ENCODE measurements at places on chromosomes 4 and X.

DNA sequence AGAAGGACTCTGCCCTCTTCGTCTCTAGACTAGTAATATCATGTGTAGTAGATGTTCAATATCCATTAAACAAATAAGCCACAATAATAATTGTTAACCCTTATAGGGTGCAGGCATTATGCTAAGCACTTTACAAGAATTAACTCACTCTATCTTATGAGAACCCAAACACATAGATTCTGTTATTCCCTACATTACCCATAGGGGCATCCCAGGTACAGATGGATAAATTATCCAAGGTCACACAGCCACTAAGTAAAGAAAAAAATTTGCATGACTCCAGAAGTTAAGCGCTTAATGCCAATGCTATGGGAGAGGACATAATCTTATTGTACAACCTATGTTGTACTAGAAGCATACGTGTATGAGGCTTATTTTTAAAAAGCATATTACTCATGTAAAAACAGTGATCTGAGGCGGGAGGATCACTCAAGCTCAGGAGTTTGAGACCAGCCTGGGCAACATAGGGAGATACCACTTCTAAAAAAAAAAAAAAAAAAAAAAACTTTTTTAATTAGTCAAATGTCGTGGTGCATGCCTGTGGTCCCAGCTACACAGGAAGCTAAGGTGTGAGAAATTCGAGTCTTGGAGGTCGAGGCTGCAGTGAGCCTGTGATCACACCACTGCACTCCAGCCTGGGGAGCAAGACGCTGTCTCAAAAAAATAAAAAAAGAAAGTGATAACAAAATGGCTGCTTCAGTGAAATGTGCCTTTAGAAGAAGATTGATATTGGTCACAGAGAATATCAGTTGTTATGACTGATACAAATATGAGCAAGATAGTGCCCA, 13.6 kb downstream of the LDB2 start:
- DNase-seq, result no peak

GRCh38 chrX:118346258-118347094, 570 bp downstream of the WDR44 start:
- DNase-seq, result peak; percentile 50

DNA sequence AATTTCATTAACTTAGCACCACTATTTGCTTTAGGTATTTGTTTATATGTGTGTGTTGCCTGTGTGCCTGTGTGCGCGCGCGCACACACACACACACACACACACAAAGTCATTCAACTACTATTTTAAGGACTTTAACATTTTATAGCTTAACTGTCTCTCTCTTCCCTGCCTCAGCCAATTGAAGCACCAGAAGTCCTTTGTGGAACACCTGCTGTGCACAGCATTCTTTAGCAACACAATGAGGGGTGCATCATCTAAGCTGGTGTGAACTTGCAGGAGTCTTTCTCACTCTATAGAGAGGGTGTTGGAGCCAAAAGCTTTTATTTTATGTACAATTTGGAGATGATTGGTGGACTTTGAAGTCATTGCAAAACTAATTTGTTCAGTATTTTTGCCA, 31.3 kb downstream of the SLIT2 start:
- no peak for DNase-seq

DNA sequence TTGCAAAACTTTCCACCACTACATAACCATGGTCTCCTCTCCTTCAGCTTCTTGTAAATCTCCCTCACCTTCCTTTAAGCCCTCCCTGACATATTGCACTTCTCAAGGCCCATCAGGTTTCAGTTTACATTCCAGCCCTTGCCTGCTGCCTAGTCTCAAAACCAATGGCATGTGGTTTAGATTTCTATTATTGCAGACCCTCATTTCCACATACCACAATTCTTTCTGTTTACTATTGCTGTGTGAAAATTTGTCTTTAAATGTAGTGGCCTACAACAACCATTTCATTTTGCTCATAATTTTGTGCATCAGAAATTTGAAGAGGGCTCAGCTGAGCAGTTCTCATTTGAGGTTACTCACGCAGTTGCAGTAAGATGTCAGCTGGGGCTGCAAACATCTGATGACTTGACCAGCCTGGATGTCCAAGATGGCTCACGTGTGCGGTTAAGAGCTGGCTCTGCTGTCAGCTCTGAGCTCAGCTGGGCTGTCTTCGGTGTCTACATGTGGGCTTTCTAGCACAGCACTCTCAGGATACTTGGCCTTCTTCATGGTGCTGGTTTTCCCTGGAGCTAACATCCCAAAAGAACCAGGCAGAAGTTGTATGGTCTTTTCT, 29.9 kb upstream of the SOD3 start:
- no peak for DNase-seq

- DNase-seq, result no peak
These were observed 233.3 kb upstream of the GPC4 start for GRCh38 chrX:133648594-133648993.

DNA sequence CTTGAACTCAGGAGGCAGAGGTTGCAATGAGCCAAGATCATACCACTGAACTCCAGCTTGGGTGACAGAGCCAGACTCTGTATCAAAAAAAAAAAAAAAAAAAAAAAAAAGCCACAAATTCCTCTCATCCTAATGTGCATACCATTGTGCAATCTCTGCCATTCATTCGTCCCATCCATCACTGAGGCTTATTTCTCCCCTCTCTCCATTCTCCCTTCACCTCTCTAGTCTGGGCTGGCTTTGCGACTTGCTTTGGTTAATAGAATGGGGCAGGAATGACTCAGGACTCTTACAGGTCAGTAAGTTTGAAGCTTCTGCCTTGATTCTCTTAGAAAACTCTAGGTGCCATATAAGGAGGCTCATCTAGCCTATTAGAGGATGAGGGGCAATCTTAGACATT, 60.3 kb upstream of the DDX3X start:
- no peak for DNase-seq

- no peak for DNase-seq
These were observed 84.7 kb downstream of the CRMP1 start for GRCh38 chr4:5808081-5808741.

DNA sequence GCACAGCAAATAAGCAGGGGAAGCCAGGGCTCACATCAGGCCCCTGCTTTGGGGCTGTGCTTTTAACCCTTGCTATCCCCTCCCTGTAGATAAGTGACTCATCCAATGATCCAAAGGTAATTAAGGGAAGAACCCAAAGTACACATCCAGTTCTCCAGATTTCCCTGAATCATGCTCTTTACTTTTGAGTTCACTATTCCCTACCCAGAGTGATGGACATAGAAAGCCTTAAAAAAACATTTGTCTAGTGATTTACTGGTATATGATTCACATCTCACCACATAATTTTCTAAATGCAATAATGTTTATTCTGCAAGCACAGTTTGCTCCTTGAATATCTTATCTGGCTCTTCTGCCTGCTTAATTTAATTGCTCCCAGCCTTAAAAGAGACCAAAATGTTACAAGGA, 136.2 kb downstream of the PPP3CA start:
- DNase-seq, result no peak

DNA sequence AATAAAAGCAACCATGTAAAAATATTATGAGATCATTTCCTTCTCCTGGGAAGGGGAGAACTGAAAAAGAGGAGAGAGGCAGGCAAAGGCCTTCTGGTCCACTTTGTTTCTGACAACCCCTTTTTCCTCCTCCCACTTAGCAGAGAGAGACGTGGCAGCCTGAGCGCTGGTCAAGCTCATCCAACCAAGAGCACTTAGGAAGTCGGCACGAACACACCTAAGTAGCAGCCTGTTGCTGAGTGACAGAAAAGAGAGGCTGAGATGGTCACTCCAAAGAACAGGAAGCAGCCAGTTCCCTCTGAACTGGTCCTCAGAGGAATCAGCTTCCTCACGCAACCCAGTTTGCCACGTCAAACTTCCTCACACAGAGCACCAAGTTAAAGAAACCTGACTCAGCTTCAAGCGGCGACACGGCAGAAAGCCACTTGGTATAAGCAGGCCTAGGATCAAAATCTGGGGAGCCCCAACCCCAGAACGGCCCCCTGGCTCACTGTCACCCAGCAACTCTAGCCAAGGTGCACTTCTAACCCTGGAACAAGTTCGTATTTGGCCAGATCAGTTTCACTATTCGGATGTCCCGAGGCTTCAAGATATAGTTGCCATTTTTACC, 861 bp downstream of the SEC24D start:
- peak; percentile 47 for DNase-seq

DNA sequence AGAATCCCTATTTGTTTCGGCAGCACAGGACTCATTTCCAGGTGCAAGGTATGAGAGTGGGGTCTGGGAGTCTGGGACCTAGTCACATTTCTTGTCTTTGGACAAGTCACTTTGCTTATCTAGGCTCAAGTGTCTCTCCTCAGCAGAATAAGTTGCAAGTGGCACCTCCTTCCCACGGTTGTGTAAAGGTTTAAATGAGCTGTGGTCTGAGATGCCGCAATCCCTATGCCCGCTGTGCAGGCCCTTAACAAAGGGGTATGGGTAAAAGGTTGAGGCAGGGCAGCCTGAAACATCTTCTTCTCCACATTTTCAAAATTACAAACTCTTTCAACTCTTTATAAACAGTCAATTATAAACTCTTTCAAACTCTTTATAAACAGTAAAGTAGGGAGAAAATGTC, 93.7 kb downstream of the RTL5 start:
- DNase-seq, result no peak

GRCh38 chrX:108081110-108081509, 10.2 kb downstream of the PSMD10 start:
- no peak for DNase-seq

- DNase-seq, result no peak
These were observed 6.9 kb upstream of the PGRMC1 start for GRCh38 chrX:119229253-119229615.

- DNase-seq, result no peak
These were observed 520.5 kb upstream of the NR3C2 start for GRCh38 chr4:148962539-148963290.

DNA sequence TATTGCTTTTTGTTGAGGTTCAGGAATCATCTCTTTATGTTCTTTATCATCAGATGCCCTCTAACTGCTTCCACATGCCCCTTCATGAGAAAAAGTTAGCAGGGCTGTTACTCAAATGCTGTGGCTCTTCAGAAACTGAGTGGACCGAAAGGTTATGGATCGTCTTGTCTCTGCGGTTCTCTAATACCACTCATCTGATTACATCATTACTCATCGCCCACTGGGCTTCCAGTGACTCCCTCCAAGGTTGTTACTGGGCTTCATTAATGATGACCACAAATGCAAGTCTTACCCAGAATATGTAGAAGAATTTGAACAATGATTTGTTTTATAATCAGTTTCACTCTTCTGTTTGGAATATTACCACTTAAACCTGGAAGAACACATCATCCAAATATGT, 67.7 kb downstream of the RWDD4 start:
- no peak for DNase-seq

DNA sequence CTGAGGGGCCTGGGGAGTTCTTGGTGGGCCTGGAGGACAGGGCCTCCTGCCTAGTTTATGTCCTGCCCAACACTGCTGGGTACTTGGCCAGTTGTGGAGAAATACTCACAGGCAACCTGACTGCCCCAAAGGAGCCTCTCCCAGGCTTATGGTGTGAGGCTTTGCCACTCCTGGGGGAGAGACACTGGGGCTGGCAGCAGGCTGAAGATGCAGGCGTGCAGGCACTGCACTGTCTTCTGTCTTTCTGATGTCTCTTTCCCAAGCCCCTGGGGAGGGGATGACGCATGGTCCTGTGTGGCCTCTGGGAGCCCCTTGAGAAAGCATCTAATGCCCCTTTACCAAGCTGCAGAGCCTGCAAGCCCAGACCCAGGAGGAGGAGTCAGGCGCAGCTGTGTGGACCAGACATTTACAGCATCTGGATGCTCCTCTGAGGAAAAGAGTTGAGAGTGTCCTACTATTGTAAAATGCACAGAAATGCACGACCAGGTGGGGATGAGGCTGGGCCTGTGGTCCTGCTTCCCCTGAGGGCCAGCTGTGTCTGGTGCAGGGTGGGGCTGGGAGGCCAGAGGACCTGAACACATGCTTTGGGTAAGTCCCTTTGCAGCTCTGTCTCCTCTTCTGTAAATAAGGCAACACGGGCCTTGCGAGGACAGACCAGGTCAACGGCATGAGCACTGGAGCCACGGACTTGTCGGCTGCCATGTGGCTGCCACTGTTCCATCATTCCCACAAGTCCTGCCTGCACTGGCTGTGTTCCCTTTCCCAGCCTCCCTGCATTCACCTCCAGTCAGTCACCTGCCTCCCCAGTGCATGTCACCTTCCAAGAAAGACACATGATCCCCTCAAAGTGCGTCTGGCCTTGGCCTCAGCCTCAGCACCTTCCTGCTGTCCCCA, 8.4 kb downstream of the TMEM271 start:
- no peak for DNase-seq

DNA sequence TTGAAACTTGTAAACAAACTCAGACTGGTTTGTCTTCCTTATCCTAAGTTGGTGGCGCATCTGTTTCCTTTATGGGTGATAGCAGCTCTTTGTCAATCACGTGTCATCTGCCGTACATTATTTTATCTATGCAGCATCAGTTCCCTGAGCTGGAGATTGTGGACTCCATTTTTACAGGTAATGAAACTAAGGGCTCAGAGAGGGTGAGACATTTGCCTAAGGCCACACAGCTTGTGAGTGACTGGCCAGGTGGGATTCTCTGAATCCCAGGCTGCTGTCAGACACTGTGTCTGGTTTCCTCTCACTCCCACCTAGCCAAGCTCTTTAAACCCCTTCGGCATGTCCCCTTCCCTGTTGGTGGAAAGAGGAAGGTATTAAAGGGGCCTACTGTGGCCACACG, 41.7 kb upstream of the CLCN4 start:
- no peak for DNase-seq

- no peak for DNase-seq
These were observed 50.5 kb downstream of the CWH43 start for GRCh38 chr4:49036528-49036927.

- DNase-seq, result peak; percentile 77
These were observed at the start of gene GPRASP3 for GRCh38 chrX:102720237-102721168. Gene GPRASP3 (plus strand): TSS chrX:102720743. CDS start chrX:102748996, 28,253 bp downstream.

DNA sequence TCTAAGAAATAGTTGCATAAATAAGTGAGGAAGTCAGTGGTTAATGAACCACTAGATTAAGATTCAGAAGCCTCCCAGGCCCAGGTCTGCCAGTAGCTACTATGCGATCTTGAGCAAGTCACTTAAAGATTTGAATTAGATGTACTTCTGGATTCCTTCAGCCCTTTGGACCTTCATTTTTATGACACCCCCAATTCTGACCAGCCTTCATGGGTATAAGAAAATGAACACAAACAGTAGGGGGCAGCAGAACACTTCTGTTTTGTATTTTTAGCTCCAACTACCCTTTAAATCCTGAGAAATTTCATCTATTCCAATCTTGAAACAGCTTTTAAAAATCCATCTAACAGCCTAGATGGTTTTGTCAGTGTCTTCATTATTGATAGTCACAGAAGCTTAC, 19.0 kb downstream of the TMEM47 start:
- no peak for DNase-seq

DNA sequence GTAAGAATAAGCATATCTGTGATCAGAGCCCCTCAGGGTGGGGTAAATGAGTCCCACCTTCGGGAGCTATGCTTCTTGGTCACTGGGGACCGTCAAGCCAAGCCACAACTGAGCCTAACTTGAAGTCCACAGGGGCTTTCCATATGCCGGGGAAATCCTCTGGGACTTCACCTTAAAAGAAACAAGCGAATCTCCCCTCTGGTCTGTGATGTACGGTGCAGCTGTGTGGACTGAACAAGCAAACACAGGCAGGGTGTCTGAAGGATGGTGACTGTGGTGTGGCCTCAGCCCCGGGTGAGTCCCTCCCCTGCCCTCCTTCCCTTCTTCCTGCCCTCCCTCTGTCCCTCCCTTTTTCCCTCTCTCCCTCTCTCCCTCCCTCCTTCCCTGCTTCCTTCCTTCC, 29.7 kb upstream of the PPP2R2C start:
- no peak for DNase-seq

GRCh38 chrX:100911731-100912130, 17.0 kb downstream of the XKRX start:
- DNase-seq, result no peak

GRCh38 chrX:123648028-123648810, 84.6 kb downstream of the THOC2 start:
- DNase-seq, result no peak

GRCh38 chr4:11966782-11967181, 538.1 kb upstream of the HS3ST1 start:
- no peak for DNase-seq

All from stimulated activated CD4-positive, alpha-beta T cell treated with anti-CD3 and anti-CD28 coated beads, Interleukin-2, amount 100 ng/mL, for 24 hours (primary cell).